NK-92 treated with Interleukin-12 subunit alpha and Interleukin-12 subunit beta, amount 100 ng/mL, for 24 hours (cell line): ENCODE measurements at places on chromosomes 2 and 18.

GRCh38 chr2:135657806-135658582, 83.7 kb upstream of the UBXN4 start:
- DNase-seq = no peak

GRCh38 chr2:53568469-53568868, 199.1 kb upstream of the CHAC2 start:
- no peak for DNase-seq

DNA sequence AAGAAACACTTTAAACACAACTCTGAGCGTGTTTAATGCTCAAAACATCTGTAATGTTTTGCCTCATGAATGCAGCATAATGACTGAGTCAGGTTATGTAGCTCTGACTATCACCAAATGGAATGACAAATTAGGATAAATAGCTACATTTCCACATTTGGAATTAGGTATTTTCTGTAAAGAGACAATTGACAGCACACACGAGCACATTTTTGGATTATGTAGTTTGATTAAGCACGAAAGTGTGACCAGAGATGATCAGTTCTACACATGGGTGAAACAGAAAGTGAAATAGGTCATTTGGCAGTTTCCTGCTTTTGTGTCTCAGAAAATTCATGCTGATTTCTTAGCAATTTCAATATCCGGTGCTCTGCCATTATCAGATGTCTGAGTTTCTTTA, 29.0 kb downstream of the LPIN1 start:
- no peak for DNase-seq

DNA sequence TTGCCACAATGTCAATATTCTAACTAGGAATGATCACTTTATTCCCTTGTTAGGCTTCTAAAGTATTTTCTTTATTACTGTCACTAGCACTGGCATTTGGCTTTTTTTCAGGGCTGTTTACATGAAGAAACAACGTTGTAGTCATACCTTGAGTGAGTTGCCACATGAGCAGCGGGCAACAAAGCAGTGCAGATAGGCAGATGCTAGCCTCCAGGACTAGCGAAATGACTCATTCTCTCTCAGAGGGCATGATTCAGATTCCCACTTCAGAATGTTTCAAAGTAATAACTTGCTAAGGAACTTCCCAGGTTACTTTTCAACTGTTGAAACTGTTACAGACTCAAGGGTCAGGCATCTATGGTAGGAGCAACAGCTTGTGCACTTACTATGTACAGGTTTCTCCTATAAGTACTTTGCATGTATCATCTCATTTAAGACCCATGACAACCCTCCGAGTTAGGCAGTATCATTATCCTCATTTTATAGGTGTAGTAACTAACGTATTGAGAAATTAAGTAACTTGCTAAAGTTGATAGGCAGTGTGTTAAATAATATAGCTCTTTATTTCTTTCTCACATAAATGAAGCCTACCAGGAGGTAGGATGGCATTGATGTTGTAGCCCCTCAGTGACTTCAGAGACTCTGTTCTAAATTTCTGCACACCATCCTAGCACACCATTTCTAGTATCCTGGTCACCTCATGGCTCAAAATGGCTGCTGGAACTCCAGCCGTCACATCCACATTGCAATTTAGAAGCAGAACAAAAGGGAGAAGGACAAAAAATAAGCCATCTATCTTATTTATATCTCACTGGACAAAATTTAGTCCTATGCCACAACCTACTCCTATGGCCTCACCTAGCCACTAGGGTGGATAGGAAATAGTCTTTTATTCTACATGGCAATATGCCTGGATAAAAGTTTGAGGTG, 83.3 kb downstream of the ICOS start:
- no peak for DNase-seq

DNA sequence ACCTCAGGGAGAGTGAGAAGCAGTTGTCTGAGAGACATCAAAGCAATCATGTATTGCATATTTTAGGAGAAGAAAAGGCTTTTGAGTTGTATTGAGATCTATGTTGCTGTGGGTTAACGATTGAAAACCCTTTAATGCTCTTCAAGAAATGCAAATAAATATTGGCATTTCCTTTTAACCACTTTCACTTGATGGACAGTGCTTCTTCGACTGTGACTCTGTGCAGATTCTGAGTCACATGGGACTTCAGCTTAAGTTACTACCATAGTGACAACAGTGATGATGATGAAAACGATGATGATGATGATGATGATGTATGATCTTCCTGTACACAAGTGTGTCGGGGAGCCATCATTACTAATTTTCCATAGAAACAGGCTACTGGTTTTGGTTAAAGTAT, 181.8 kb downstream of the AKAIN1 start:
- no peak for DNase-seq

- DNase-seq = no peak
Measured at GRCh38 chr18:79525556-79526467, 130.1 kb downstream of the NFATC1 start.

GRCh38 chr2:128447538-128447995, 128.9 kb upstream of the HS6ST1 start:
- DNase-seq = no peak

DNA sequence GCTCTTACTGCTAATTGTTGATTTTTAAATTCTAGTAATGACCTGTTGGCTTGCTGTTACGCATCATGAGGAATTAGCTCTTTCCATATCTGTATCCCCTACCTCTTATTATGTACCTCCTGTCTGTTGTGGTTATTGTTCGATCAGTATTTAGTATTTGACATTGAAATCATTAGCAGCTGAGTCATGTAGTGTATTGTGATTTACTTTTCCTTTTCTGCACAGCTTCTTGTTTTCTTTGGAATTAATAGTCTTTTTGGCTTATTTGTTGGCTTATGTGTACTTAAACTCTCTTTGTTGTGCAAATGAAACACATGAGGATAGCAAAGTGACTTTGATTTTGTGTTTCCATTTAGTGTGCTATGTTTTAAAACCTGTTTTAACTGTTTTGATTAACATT, 4.3 kb downstream of the EPB41L5 start:
- no peak for DNase-seq

GRCh38 chr2:95289253-95289652, 7.9 kb upstream of the KCNIP3 start:
- no peak for DNase-seq

DNA sequence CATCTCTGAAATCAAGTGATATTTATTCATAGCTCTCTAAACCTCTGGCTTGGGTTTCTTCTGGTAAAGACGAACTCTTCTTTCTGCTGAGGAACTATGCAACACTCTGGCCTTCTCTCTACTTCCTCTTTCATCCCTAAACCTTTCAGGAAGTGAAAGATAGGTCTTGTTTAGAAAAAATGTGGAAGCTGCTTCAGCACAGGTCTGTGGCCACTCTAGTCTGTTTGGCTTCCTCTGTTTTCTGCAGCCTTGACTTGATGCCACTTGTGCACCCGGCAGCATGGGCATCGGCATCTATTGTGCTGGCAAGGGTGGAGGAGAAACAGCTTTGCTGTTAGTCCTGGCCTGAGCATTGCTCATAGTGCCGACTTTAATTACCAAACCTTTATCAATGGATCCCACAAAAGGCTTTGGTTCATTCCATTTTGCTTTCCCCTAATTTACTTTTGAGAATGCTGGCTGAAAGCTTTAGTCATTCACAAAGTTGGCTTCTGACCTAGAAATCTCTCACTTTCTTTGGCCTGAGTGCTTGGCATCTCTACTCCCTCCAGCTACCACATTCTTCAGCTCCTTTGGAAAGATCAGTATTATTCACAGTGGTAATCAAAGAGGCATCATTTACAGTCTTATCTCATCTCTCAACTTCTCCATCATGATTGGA, 32.0 kb upstream of the GPR39 start:
- no peak for DNase-seq

GRCh38 chr2:66173645-66174044, 261.3 kb upstream of the MEIS1 start:
- DNase-seq = no peak

- no peak for DNase-seq
Measured at GRCh38 chr2:24657818-24658217, 135.4 kb downstream of the PTRHD1 start.

GRCh38 chr18:9428862-9429661, 46.3 kb upstream of the RALBP1 start:
- no peak for DNase-seq

DNA sequence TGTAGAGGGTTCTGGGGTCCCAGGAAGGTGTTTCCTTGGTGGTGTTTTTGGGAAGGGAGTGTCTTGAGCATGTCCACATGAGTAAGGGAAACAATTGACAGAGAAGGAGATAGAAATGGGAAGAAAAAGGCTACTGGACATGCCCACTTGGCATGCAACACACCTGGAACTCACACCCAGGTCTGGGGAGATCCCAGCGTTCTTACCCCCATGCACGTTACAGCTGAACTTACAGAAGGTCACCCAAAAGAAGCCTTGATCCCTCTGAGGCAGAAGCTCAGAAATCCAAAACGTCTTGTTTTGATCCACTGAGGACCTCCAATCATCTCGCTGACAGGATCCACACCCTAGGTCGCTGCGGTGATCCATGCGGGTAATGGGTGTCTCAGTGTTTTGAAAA, 142.0 kb downstream of the ZNF516 start:
- no peak for DNase-seq
